Thyroid gland (tissue), 4 donors: ENCODE measurements at places on chromosomes 12 and 14. TPM values are rescaled to one million over a fixed set of nuclear protein-coding genes. Genes with fewer than 3 reads are reported as not detected.
A peak's percentile ranks its signal among the peaks of the same experiment; 100 is the strongest.

The CCDC60 gene
- total RNA-seq, result not detected

- DNase-seq, result no peak
These were observed 38.7 kb upstream of the NOVA1 start for GRCh38 chr14:26636561-26636960.

- peak; percentile 26 for DNase-seq
These were observed 2.4 kb downstream of the DHH start for GRCh38 chr12:49092086-49092815.

The FAR2 gene
- 3.3 TPM for total RNA-seq
